ENCODE measurements at places on chromosomes 1 and 21. TPM values are rescaled to one million over a fixed set of nuclear protein-coding genes. Genes with fewer than 3 reads are reported as not detected.

- DNase-seq: no peak
Observed at GRCh38 chr1:219772265-219773036, 155.9 kb downstream of the SLC30A10 start.

RNF186 gene
- not detected for total RNA-seq

- DNase-seq: no peak
Observed at GRCh38 chr1:42423681-42424080, 32.1 kb downstream of the ZMYND12 start.

GRCh38 chr1:79259390-79260336, 253.1 kb upstream of the ADGRL4 start:
- no peak for DNase-seq

DNA sequence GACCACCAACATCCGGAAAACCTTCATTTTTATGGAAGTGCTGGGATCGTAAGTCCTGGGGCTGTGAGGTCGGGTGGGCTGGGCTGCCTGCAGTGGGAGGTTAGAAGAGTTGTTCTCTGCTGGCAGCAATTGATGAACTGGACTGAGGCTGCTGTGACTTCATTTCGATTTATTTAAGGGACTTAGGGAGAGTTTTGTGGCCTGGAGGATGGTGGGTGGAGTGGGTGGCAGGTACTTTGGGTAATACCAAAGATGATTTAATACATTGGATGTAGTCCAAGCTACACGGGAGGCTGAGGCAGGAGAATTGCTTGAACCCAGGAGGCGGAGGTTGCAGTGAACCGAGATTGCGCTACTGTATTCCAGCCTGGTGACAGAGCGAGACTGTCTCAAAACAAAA, 11.5 kb downstream of the CAMK1G start:
- DNase-seq: no peak

All from endothelial cell (in vitro differentiated cells).